Natural killer cell (primary cell): ENCODE measurements at places on chromosomes 4 and X.
A peak's percentile ranks its signal among the peaks of the same experiment; 100 is the strongest.

DNA sequence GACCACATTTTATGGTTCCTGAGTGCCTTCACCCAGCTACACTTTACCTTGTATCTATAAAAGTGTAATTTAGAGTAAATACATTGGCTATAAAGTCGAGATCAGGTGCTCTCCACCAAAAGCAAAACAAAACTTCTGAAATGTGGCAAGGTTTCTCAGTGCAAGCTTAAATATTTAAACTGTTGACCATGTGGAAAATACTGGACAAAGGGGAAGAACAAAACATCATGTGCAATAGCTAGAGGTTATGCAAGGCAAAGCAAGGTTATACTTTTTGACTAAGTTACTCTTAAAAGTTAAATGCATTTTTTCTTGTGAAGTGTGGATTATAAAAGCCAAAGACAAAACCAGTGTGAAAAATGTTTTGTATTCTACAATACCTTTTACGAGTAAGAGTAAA, 55.9 kb downstream of the UGT2A2 start:
- DNase-seq: no peak

- no peak for DNase-seq
Observed at GRCh38 chr4:40629401-40630334, at the start of gene RBM47. Gene RBM47, minus strand, starts transcription at chr4:40629864. Its CDS starts 190,971 bp downstream, at chr4:40438893.

- DNase-seq: no peak
Observed at GRCh38 chr4:165785337-165785736, 87.7 kb upstream of the TLL1 start.

GRCh38 chr4:94757192-94758140, at the start of gene BMPR1B:
Gene BMPR1B, plus strand, starts transcription at chr4:94757955. Its CDS starts 346,470 bp downstream, at chr4:95104425.
- DNase-seq: no peak

DNA sequence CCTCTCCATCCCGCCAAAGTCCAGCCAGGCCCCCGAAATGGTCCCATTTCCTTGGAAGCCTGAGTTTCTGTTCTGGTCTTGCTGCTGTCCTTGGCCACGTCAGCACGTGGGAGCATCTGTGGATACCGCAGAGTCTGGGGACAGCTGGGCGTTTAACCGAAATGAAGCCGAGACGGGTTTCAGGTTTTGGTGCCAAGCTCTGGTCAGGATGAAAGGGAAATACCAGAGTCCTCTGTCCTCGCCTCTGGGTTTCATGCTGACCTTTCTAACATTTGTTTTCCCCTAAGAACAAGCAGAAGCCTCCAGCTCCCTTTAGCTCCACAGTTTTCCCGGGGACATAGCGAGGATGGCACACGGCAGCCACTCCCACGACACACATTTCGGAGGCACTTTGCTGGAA, 19.7 kb downstream of the SHOX start:
- DNase-seq: no peak

DNA sequence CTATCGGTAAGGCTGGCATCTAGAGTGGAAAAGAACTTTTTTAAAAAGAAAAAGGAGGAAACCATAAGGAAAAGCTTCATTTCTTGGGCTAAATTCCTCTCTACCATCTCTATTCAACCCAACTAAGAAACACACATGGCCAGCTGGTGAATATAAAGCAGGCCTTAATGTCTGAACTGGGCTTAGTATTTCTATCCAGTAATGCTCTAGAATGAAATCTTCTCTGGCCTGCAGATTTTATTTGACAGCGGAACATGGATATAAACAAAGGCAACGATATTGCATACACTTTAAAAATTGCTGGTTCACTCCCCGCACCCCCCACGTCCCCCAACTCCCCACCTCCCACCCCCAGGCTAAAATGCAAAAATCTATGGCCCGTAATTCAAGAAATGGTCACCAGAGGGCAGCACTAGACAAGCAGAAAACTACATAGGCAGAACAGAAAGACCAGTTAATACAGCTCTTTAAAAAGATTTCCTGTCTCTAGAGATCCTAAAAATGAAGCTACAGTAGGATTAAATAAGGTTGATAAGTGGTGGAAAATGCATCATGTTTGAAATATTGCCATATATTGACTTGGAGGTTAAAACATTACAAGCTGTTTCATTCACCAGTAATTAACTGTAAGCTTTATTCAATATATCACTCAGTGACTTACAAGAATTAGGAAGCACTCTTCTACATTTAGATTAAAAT, 155.2 kb upstream of the GALNT7 start:
- DNase-seq: peak; percentile 27

DNA sequence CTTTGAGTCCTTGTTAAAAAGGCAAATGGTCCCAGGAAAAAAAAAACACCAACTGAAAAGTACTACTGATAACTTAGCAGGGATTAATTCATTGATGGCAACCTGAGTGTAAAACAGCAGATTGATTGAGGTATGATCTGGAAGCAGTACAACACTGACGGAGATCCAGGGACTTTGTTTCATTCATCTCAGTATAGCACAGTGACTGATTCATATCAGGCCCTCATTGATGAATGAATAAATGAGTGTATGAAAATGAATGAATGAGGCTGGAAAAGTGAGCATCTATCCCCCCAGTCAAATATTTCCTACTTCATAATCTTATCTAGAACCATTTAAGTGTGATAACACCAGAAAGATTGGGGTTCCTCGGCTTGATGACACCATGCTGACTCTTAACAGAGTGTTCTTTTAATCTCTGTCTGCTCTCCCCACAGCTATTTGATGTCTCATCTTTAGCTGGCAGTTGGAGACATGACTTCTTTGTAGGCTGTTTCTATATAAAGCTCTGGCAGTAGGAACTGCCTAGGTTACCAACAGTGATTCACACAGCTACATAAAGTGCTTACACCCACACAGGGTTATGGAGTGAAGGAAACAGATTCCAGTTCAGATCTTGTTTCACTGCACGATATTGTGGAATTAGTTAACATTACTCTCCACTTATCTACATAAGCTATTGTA, 18.6 kb upstream of the RNF128 start:
- DNase-seq: no peak

- DNase-seq: no peak
Observed at GRCh38 chr4:78784236-78784865, 8.2 kb downstream of the BMP2K start.

DNA sequence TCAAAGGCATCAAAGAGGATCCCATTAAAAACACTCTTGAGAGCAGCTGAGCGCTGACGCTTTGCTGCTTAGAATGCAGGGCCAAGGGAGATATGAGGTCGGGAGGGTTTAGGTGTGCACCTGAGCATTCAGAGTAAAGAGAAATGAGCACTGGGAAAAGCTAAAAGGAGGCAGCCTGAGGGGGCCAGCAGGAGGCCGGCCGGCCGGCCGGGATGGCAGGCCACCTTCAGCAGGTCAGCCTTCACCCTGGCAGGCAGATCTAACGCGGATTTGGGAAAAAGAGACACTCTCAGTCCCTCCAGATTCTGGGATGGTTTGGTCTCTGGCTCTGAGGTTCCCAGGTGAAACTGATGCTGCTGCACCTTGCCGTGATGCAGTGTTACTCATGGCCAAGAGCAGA, 393.5 kb downstream of the TRIML1 start:
- no peak for DNase-seq

DNA sequence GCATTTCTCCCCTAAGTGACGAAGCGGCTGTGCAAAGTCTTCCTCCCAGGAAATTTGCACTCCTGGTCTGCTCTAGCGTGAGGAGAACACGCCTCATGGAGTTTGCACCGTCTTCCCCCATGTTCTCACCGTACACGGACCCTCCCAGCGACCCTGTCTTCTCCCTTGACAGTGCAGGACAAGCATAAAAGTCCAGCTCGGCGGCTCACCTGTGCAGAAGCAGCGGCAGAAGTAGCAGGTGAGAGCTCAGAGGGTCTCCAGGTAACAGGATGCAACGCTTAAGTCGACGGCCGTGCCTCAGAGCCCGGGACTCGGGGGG, 314 bp downstream of the P2RY8 start:
- DNase-seq: no peak

- no peak for DNase-seq
Observed at GRCh38 chr4:130705023-130705422, 1609.1 kb downstream of the C4orf33 start.

- DNase-seq: no peak
Observed at GRCh38 chr4:40365766-40366165, 30.6 kb downstream of the CHRNA9 start.

DNA sequence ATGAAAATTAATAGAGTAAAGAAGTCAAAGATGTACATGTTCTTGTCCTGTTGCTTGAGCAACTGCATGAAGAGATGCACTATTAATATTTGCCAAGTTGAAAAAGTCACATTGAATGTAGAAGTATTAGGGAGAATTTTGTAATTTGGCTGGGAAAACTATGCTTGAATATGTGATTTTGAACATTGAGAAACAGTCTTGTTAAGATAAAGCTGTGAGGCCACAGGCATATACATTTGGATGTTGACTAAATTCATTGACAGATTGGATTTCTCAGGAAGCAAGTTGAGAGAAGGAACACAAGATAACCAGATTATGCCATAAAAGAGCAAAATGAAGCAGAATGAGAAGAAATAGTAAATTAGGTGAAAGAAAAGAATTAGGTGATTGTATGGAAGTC, 1777.5 kb upstream of the PCDH7 start:
- DNase-seq: no peak

DNA sequence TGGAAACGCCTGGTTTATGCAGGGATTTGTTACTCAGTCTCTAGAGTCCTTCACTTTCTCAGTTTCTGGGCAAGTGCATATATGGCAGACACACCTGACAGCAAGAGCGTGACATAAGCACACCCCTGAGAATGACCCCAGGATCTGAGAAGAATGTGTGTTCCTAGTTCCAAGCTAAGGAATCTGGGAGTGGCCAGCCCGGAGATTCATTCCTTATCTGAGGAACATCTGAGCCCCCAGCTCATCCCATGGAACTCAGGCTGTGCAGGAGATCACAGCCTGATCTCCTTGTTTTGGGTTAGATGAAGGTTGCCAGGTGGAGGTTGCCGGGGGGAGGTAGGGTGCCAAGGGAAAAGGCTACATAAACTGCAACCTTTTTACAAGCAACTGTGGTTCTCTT, 23.8 kb upstream of the KIAA0232 start:
- DNase-seq: no peak

GRCh38 chr4:54898056-54898562, 227.3 kb downstream of the KDR start:
- no peak for DNase-seq

DNA sequence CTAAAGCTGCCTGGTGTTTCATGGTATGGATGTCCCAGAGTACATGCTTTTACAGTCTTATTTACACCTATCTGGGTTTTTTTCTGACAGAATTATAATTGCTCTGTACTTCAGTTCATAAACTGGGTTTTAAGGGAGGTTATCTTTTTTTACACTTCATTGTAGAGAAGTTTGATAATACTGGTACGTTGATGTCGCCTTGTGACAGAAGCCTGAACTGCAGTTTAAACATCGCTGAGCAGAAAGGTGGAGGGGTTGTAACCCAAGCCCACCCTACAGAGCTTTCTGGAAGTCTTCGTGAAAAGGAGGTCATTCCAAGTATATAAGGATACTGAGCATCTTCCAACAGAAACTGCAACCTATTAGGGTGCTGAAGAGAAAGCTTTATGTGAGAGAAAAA, 46.4 kb downstream of the BEX1 start:
- DNase-seq: no peak

DNA sequence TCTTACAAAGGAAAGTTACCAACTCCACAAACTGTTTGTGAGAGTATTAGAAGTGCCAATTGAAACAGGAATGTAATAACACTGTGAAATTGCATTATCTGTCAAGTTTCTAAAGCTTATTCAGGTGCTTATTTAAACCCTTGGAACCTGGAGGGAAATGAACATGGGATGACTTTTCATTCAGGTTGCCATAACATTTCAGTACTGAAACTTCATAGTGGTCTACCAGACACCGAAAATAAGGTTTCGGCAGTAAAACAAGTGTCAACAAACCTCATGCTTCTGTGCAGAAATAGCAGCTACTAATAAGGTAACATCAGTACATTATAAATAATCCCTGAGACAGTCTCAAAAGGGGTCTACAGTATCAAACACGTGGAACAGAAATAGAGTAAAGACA, 890.7 kb upstream of the INTU start:
- no peak for DNase-seq

GRCh38 chr4:164706675-164707074, 47.3 kb upstream of the SMIM31 start:
- DNase-seq: no peak

- DNase-seq: no peak
Observed at GRCh38 chrX:125439194-125439849, 119.7 kb downstream of the TEX13C start.

DNA sequence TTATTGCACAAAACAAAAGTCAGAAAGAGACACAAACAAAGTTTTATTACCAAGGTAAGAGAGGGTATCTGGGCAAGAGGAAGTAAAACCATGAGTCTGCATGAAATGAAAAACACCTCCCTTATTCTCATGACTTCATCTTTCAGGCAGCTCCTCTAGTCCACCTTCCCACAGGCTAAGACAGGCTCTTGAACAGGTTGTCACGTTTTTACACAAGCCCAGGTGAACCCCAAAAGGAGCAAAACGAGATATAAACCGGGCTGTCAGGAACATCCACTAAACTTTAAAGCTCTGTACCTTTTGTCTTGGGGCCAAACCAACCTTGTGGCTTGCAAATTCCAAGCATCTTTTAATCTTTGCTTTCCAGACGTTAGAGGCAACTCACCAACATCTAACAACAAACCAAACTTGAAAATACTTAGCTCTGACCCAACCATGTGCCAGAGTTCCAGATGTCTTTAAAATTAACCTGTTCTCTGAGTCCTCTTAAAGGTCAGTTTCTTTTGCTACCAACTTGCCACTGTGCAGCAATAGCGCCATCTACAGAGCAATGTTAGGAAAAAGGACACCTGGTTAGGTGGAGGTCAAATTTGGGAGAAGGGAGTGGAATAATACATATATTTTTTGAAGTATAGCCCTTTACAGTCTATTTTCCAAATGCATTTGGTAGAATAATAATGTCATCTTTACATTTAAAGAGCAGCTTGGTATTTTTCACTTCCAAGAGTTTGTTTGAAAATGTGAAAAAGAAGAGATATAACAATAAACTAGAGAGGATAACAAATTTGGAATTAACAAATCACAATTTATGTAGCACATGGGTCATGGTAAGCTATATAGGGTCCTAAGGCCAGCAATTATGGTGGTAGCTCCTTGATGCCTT, 73.1 kb downstream of the QRFPR start:
- DNase-seq: peak; percentile 82

- DNase-seq: no peak
Observed at GRCh38 chr4:163694385-163694784, 199.9 kb downstream of the TMA16 start.

- DNase-seq: no peak
Observed at GRCh38 chr4:26509681-26510333, 19.5 kb upstream of the CCKAR start.

DNA sequence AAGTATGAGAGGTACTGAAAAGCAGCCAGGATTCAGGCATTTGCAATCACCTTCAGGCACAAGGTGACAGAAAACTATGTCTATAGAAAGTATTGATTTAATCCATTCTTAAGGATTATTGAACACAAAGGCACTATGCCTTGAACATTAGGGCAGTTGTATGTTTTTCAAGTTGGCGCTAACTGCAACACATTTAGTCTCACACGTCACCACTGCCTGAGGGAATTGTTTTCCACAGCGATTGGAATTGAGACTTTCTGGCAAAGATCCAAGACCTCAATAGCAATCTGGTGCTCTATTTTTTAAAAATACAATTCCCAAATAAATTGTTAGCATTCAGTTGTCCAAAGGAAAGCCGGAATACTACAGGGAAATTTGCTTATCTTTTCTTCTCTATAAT, 52.7 kb upstream of the FTHL17 start:
- no peak for DNase-seq
